ENCODE measurements at places on chromosomes 6 and 20.

DNA sequence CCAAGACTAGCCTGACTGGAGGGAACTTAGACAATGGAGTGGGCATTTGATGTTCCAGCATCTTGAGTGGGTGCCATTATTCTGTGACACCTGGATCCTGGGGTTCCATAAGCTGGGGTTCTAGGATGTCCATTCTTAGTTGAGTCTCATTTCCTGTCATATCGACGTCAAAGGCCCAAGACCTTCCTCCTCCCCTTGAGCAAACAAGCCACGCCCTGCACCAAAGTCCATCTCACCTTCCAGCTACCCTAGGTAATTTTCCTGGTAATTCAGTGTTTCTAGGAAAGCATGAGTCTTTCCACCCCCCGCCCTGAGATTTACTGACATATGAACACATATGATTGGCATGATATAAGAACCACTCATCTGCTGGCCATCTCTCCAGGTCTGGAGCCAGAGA is at the start of gene TRIM40:
TRIM40 (plus strand) TSS at position 384 of the 400 bp plus-strand sequence. CDS start 897 bp downstream, outside the sequence.
- no peak for DNase-seq

- DNase-seq, result no peak
Measured at GRCh38 chr6:62367601-62368000, 81.6 kb upstream of the KHDRBS2 start.

DNA sequence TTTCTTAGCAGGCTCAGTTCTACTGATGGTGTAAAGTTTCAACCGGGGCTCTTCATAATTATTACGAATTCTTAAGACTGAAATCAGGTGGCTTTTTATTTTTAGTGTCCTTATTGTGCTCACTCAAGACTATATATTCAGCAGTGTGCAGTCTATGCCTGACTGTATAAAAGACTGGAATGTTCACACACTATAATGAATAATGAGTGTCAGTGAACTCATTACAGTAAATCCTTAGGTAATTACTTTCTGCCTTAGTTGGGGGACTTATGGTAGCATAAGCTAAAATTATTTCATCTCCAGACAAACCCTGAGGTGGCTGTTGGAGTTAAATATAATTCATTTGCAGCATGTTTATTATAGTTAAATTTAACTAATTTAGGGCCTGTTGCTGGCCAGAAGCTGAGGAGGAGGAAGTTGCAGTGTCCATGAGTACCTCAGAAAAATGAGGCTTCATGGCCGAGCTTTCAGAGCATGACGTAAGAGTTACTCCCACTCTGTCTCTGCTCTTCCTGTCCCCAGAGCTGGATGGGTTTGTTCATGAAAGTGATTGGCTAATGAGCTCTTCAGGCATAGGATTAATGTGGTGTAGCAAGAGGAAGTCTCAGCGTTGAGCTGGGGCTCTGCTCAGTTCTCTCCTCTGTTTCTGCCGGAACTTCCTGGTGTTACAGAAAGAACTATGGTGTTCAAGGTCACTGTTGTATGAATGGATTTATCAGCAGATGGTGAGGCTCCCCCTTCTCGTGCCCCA is 335.7 kb downstream of the NRN1 start:
- DNase-seq, result peak; percentile 11

DNA sequence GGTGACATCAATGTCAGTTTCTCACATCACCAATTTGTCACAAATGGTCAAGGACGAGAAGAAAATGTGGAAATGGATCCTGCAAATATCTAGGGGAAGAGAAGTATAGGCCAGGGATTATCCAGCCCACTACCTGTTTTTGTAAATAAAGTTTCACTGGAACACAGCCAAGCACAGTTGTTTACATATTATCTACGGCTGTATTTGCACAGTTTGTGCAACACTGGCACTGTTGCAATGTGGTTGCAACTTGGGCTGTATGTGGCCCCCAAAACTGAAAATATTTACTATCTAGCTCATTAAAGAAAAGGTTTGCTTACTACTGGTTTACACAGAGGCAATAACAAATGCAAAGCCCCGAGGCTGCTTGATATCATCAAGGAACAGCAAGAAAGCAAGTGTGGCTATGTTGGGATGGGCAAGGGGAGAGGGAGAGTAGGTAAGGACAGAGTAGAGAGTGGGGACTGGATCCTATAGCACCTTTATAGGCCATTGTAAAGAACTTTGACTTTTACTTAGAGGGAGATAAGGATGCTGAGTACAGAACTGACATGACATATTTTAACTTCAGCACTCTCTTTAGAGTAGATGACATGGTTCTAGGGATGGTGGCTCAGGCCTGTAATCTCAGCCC is 11.8 kb upstream of the STXBP5 start:
- no peak for DNase-seq

DNA sequence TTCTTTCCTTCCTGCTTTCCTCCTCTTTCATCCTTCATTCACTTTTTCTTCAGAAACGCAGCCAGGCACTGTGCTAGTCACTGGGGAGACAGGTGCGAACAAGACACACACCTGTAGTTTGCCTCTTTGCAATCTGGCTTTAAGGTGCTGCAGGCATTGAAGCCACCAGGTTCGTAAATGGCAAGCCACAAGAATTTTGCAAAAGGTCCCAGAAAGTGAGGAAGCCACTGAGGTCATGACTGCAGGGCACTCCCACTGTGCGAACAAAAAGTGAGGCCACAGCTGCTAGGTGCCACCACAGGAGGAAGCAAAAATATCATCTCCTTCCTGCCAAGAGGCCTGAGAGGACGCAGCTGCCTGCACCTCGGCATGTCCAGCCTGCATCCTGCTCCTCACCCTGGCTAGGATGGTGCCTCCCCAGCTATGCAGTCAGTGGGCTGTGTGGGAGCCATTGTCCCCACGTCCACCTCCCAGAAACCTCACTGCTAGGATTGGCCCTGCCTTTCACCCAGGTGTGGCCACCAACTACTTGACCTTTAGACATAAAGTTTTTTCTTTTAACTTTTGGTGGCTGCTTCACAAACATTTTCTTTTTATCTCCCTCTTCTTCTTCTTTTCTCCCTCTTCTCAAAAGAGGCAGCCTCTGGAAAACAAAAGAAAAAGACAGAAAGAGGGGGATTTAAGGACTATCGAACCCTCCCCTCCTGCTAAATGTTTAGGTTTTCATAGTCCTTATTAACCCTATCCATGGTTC is 230.8 kb downstream of the BCAS1 start:
- no peak for DNase-seq

DNA sequence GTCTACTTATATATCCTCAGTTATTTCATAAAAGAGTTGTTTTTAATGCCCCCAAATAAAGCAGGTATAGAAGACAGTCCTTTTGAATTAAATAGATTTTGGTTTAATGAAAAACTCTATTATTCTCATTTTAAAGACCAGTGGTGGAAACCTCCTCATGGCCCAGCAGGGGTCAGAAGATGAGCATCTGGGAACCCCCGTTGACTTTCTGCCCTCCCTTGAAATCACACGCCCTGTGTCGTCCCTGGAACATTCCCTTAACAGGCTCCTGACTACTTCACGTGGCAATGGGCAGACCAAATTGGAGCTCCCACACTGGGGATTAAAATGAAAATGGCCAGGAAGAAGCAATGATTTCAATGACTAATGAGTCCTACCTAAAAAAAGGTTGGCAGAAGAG is 220.9 kb downstream of the KIF16B start:
- no peak for DNase-seq

DNA sequence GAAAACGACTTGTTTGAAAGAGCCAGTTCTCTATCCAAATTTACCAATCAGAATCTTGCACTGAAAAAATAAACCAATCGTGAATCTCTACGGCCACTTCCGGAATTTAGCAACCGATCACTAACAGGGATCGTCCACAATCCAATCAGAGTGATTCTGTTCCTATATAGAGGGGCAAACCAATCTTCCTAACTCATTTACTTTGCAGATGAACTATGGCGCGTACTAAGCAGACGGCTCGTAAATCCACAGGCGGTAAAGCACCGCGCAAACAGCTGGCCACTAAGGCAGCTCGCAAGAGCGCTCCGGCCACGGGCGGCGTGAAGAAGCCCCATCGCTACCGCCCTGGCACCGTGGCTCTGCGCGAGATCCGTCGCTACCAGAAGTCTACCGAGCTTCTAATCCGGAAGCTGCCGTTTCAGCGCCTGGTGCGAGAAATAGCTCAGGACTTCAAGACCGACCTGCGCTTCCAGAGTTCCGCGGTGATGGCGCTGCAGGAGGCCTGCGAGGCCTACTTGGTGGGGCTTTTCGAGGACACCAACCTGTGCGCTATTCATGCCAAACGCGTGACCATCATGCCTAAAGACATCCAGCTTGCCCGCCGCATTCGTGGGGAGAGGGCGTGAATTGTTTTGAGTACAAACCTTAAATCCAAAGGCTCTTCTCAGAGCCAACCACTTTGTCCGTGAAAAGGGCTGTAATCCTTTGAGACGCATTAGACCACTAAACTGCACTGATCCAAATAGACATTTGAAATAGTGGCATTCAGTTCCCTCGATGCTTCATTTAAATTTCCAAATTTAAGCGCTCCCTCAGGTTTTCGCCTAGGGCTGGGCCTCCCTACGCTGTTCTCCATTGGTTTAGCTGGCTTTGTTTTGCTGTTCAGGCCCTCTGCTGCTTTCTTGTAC is 138.0 kb downstream of the HFE start:
- no peak for DNase-seq

DNA sequence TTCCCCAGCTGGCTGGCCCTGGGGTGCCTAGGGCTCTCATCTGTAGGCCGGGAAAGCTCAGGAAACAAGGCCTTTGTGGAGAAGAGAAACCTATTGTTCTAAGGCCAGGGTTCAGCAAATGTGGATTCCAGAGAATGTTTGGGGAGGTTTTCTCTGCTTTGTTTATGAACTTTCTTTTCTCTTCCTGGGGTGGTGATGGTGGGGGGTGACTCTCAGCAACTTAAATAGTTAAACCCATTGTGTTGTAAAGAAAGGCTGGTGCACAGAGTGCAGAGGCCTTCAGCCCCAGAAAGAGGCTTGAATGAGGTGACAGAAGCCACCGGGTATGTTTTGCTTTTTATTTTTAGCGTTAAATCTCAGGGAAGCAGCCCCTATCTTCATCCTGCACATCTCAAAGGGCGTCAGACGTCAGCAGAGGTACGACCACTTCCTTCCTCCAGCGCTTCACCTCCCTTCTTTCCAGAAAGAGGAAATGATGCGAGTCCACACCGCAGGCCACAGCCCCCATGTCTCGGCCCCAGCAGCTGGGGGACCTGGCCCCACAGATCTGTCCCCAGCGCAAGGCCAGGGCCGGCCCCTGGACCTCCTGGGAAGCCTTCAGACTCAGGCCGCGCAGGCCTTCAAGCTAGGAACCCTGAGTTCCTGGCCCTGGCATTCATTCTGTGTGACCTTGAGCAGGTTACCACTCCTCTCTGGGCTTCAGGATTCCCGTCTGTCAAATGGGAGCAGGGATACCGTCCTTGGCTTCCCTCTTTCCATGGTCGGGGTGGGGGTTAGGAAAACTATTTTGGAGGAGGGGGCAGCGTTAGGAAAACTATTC is 605 bp upstream of the PPP1R16B start:
- no peak for DNase-seq

- DNase-seq, result peak; percentile 16
Measured at GRCh38 chr20:12925210-12925755, 83.5 kb upstream of the SPTLC3 start.

DNA sequence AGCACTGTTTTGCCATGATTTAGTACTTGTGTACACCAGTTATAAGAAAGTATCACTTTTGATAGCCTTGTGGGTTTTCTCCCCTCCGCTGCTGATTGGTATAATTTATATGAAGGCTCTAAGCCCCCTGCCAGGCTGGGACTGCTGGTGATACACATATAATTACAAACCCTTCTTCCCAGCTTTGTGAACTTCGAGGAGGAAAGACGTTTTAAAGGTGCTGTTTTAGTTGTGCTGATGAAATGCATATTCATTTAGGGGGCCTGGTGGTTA is 246.2 kb downstream of the TAF4 start:
- DNase-seq, result no peak

GRCh38 chr20:38221119-38221589 is 39.4 kb downstream of the KIAA1755 start:
- peak; percentile 35 for DNase-seq

DNA sequence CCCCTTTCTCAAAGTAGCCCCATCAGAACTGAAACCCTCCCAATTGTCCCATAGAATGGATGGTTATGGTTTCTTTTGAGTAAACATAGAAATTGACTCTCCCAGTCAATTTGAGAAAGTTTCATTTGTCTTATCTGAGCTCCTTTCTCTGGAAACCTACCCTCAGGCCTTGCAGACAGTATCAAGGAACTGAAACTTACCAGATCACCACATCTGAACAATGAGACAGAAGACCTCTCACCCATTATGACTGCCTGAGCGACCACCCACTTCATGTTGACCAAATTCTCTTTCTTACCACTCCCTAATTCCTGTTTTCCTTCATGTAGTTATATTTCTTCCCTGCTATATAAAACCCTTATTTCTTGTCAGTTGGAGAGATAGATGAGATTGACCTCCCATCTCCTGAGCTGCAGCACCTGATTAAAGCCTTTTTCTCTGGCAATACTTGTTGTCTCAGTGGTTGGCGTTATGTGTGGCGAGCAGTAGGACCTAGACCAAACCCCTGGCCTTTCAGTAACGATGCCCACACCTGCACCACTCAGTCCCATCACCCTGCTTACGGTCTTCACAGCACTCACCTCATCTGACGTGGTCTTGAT is 138.9 kb downstream of the ZNF217 start:
- no peak for DNase-seq

- DNase-seq, result no peak
Measured at GRCh38 chr6:11345536-11345935, 113.1 kb upstream of the NEDD9 start.

DNA sequence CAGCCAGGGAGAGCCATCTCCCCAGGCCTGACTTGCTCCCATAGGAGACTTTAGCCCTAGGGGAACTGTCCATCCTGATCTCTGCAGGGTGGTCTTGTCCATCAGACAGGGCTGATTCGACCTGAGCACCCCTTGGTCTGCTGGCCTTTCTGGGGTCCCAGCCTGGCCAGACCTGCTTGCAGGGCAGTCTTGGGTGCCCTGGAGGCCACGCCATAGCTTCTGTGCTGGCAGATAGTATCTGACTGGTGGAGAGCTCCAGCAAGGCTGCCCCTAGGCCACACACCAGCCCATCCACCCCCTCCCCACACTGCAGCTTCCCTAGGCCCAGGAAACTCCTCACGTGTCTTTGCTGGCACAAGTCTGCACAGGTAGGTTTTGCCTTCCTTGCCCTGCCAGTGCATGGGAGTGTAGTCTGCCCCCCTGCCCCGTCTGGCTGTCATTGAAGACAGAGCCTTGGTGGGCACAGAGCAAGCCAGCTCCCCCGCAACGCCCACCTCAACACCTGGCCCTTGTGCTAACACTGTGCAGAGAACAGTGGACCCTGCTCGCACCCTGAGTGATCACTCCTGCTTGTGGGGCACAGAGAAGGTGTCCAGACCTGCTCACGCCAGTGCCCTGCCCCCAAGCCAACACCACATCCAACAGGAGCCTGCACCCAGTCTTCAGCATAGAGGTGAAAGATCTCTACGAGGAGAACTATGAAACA is 32.4 kb downstream of the CCN2 start:
- DNase-seq, result no peak
